Stimulated activated CD8-positive, alpha-beta memory T cell treated with anti-CD3 and anti-CD28 coated beads, Interleukin-4, amount 100 ng/mL, for 1 hour (primary cell): ENCODE measurements at places on chromosomes 7 and 10.

DNA sequence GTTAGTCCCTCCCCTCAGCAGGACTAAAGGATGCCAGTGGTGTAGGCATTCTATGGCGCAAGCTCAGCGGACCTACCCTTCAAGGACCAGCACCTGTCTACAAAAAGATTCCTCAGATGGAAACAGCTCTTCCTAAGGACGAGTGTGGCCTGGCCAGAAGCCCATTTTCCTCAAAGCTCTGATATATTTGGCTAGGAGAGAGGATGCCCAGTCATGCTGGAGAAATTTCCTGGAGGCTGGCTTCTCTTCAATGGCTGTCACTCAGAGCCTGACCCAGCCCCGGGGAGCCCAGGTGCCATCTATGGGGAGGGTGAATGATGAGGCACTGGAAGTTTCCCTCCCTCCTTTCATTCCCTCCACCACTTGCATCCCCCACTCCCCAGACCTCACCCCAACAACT, 111.5 kb downstream of the PLXNA4 start:
- DNase-seq = no peak

DNA sequence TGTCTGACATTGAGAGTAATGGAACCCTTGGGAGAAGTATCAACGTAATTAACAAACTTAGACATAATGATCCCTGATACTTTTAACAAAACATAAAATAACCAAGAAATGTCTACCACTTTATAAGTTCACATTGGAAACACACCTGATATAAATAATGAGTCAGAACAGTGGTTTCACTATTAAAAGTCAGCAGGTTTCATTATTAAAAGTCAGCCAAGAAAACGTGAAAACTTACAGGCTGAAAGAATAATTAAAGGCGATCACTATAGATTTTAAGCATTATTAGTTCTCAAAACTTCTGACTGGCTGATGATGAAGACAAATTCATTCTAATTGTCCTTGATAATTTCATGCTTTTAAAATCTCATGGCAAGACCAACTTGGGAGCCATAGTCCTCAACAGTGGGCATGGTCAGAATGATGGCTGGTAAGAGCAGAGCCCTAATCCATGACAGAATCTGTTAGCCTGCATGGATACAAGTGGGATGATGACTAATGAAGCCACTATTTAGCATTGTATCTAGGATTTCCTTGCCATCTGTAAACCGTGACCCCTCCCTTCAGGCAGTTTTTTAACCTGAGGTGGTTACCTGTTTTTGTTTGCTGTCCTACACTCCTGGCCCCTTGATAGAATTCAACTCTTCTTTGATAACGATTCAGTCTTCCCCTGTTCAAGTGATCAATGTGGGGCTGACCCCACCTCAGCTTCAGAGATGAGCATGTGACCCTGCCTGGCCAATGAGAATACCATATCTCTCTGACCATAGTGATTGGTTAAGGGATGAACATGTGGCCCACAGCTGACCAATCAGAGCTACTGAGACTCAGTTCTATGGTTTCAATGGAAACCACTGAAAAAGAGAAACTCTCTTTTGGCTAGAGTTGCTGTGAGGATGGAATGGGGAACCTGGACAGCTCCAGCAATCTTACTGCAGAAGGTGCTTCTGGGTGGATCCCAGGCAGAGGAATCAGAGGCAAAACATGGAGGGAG, 151.0 kb downstream of the PLPP4 start:
- DNase-seq = no peak

DNA sequence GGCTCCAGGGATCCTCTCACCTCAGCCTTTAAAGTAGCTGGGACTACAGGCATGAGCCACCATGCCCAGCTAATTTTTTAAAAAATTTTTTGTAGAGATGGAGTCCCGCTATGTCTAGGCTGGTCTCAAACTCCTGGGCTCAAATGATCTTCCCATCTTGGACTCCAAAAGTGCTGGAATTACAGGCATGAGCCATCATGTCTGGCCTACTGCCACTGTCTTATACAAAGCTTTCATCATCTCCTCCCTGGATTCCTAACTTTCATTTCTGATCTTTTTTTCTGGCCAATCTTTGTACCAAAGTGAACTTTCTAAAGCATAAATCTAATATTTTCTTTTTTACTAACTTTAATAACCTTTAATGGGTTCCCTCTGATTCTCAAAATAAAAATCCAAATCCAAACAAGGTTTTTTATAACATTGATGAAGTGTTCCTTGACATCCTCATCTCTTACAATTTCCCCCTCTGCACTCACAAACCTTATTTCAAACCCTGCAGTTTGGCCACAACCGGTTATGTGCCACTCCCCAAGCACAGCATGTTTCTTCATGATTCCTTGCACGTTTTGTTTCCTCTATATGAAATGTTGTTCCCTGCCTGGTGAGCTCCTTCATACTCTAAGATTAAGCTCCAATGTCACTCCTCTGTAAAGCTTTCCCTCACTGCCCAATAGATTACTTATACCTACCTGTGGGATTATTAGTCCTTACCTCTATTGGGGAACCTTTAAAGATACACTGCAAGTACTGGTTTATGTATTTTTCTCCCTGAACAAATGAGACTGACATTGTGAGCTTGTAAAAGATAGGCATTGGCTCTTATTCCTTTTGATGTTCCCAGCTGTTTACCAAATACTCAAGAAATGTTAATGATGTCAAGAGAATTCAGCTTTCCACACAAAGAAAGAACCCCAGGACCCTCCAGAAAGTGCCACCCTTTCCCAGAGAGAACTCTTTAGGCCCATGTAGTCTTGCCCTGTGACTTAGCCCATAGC, 101.7 kb downstream of the HOXA1 start:
- no peak for DNase-seq

- DNase-seq = no peak
These were observed 202.3 kb upstream of the KLF6 start for GRCh38 chr10:3987143-3987974.

DNA sequence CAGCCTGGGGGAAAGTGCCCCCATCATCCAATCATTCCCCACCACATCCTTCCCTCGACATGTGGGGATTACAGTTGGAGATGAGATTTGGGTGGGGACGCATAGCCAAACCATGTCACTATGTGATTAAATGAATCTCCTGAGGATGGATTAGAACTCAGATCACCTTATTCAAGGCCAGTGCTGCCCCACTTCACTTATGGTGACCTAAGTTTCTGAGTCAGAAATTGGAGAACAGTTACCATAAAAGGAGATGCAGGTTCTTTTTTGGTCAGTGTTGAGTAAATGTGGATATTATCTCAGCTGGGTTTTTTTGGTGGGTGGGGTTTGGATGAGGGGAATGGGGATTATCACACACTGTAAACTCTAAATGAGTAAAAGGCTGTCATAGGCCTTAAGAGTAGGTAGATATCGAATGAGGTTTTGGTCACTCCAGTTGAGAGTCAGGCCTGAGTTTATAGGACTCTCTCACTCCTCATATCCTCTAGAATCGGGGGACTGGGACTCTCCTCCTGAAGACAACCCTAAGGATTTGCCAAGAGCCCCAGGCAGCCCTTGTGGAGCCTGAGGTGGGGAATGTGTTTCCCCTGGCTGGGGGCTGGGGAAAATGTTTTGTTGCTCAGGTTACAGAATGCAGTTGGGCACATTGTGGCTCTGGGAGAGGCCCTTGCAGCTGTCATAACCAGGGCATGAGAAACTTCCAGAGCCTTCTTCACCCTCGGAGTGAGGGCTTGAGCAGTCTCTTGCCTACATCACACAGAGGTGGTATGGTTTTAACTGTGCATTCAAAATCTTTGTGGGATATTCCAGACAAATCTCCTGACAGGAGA, 213.0 kb downstream of the BAMBI start:
- DNase-seq = no peak

DNA sequence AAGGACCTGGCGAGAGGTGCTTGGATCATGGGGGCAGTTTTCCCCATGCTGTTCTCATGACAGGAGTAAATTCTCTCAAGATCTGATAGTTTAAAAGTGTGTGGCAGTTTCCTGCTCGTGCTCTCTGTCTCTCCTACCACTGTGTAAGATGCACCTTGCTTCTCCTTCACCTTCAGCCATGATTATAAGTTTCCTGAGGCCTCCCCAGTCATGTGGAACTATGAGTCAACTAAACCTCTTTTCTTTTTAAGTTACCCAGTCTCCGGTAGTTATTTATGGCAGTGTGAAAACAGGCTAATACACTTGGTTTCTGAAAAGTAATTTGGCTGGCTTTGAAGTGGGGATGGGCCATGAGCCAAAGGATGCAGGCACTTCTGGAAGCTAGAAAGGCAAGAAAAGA, 268.0 kb upstream of the KAT6B start:
- DNase-seq = no peak

GRCh38 chr7:7662527-7662926, 22.0 kb downstream of the UMAD1 start:
- DNase-seq = no peak

DNA sequence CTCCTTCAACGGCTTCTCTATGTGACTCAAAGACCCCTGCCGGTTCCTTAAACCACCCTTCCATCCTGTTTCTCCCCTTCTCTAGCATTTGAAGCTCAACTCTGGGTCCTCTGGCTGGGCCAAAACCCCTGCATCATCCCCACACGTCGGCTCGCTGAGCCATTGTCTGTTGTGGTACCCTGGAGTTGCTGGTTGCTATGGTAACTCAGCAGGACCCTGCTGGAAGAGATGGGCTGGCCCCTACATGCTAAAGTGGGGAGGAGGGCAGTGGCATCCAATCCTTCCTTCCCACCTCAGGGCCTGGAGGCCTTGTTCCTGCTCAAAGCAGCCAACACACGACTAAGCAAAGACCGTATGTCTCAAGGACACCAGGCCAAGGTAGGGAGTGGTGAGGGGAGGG, 452.5 kb downstream of the PLXNA4 start:
- DNase-seq = no peak

DNA sequence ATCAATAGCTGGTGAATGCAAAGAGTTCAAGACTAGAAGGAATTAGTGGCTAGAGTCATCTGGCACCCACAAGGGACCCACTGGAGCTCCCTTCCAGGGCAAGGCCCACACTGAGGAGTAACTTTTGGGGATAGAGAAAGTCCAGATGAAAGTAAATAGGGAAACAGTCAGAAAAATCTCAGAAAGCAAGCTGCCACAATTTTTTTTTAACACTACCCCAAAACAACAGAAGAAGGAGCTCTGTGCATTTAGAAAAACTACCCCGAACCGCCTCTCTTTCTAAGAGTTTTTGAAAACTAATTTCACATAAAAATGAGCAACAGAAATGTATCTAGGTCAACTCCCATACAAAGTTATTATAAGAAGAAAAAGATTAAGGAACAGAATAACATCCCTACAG, 42.2 kb downstream of the AOAH start:
- no peak for DNase-seq

DNA sequence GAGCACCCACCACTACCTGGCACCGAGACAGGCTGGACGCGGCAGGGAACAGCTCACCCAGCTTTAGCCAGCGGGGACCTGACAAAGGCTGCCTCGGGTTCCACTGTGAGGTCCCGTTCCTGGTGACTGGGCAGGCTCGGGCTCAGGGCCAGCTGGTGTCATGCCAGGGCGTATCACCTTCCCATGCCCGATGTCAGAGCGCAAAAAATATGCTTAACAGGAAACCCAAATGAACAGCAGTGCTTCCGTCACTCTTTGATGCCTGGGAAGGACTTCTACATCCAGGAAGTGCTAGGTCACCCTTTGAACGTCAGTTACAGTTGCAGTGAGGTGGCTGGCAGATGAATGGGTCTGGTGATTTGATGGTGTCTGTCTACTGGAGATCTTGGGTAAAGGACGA, 106.0 kb downstream of the ADARB2 start:
- DNase-seq = no peak

- DNase-seq = no peak
These were observed 637.4 kb downstream of the LRMDA start for GRCh38 chr10:76068856-76069255.

- DNase-seq = no peak
These were observed 60.9 kb downstream of the TMEM270 start for GRCh38 chr7:73921623-73922528.

DNA sequence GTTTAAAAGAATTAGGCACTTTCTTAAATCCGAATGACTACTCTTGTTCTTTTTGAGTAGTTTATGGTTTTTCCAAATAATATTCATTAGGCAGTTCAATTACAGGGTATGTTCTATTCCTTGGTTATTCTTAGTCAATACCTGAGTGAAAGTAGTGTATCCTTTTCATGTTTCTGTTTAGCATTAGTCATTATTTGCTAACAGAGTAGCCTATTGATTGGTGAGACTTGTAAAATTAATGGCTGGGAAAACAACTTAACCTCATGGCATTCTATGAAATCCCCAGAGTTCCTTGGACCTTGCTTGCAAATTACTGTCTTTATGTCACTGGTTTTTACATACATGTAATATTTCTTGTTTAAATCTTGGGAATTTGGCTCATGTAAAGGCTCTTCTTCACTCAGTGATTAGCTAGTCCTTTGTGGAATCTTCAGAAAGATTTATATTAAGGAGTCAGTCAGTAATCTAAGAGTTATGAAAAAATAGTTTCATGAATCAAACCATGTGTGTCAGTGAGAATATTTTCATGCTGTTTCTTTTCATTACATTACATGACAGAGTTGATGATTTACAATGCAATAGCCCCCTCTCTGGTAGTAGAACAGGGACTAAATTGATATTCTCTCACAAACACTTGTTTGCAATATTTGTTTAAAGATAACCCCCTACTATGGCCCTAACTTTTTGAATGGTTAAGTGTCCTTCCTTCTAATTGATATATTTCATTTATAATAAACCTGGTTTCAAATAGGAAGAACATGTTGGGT, 81.5 kb upstream of the LRRTM3 start:
- no peak for DNase-seq

DNA sequence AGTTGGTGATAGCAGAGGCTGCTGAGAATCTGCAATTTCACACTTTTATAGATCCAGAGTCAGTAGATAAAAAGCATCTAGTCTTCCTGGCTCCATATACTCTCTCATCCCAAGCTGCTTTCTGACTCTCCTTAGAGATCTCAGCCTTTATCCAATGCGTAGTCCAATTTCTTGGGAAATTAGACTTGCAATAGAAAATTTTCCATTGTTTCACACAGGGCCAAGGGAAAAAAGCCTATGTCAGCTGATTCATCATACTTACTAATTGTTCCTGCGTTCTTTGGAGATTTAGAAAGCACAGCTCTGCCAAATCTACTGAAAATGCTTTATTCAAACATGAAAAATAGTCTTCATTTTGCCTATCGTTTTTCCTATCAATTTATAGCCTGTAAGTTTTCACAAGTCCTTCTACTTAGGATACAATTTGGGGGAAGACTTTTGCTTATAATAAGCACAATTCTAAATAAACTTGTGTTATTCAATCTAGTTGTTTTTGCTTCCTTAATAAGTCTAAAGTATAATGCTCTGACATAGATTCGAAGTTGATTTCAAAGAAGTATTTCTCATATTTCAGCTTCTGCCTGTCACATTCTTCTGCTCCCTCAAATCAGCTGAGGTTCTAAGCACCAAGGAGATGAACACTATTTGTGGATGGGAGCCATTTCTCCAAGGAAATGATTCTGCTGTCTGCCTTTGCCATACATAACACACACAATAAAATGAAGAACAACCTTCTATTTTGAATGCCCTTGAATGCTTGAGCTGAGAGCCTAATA, 165.4 kb downstream of the ADAM12 start:
- no peak for DNase-seq

- no peak for DNase-seq
These were observed 52.6 kb downstream of the LARP4B start for GRCh38 chr10:878895-879294.

- DNase-seq = no peak
These were observed 102.0 kb downstream of the GLCCI1 start for GRCh38 chr7:8070451-8071180.
